RWPE1 (cell line): ENCODE measurements at places on chromosomes 4 and X.

DNA sequence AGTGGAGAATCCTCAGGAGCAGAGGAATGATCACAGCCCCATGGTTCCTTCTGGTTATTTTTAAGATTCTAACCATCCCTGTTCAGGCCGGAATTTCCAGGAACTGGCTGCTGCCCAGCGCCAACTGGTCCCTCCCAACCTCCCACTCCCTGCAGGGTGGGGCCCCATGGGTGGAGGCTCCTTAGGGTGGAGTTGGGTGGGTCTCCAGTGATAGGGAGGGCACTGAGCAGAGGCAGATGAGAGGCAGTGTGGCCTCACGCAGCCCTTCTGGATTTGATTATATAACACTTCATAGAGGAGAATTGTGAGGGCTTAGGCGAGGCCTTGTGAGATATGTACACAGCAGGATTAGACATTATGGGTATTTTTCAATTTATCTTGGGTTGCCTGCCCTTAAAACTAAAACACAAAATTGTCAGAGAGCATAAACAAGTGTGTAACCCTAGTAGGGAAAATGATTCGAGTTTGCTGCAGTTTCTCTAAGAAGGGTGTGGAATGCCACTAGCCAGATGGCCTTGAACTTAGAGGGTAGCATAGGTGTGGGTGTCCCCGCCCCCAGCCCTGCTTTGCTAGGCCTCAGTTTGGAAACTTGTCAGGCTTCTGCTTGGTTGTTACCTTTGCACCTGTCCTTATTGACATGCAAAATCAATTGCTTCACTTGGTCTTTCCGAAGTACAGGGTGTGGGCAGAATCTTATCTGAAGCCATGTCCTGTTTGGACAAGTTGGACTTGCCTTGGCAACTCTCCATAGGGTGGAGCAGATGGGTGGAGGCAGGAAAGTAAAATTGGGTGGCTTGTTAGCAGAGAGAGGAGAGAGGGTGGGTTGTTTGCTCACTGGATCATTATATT lies 9.4 kb downstream of the KLF3 start:
- DNase-seq: peak; percentile 86

DNA sequence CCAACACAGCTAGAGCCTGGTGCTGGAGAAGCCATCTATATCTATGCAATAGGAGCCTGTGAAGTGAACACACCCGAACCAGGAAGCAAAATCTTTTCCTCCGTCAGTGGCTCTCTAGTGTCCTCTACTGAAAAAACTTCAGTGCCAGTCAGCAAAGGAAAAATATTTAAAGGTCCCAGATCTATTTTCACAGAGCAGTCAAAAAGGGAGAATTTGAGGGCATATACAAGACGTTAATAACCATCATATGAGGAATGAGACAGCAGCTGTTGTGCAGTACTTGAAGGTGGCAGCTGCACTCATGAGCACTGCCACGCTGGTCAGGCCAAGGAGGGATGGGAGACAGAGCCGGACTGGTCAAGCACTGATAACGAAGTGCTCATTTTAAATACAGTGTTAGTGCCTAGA lies 14.4 kb downstream of the MCUB start:
- DNase-seq: no peak

- peak; percentile 47 for DNase-seq
Measured at GRCh38 chr4:158856852-158857251, 88.0 kb downstream of the FNIP2 start.

DNA sequence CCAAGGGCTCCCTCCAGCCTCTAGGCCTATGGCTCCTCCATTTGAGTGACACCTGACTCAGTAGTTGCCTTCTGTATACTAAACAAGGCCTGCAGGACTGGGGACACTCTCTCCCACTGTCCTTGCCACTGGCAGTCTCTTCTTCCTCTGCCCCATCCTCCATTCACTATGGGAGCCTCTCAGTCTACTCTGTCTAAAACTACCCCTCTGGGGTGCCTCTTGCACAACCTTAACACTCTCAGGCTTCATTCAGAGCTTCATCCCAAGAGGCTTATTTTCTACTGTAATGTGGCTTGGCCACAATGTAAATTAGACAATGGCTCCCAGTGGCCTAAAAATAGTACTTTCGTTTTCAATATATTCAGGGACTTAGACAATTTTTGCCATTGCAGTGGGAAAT lies 133.0 kb downstream of the ZC4H2 start:
- no peak for DNase-seq

GRCh38 chr4:100362366-100362765 lies 155.5 kb downstream of the EMCN start:
- no peak for DNase-seq

GRCh38 chrX:44224760-44225159 lies 118.7 kb downstream of the EFHC2 start:
- DNase-seq: no peak

GRCh38 chr4:145524552-145524951 lies 42.9 kb downstream of the SMAD1 start:
- no peak for DNase-seq

DNA sequence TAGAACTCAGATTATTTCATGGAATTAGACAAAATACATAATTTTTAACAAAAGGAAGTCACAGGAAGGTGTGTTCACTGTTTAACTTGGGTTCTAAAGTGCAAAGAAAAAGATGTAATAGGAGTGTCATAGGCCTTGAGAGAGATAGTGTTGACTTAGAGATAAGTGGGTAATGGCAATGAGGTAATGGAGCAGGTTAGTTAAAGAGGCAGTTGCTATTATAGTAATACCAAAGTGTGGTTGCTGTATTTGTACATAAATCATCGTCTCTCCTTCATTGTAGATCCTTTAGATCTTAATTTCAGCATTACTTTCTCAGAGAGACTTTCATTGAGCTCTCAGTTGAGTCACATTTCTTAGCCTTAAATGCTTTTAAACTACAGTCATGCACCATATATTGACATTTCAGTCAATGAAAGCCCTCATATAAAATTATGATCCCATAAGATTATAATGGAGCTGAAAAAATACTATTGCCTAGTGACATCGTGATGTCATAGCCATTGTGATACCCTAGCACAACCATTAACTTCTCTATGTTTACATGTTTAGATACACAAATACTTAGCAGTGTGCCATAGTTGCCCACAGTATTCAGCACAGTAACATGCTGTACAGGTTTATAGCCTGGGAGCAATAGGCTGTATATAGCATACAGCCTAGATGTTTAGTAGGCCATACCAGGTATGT lies 245.4 kb downstream of the ADGRL3 start:
- no peak for DNase-seq

DNA sequence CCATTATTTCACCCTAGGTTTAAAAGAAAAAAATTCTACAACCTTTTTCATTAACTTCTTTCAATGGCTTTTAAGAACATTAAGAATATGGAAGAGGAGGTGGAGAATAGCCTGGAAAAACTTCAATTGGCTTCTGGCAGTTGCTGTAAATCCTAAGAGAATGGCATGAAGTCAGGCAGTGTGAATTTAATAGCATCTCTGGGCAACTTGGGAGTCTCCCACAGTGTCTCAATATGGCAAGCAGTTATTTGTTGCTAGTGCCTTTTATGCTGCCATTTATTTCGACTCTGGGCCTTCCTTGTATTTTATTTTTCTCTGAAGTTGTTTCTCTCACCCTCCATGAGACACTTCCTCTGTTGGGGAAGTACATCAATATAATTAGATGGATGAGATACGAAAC lies 322.1 kb downstream of the CBLL2 start:
- no peak for DNase-seq

GRCh38 chr4:169341490-169341889 lies 70.7 kb upstream of the SH3RF1 start:
- DNase-seq: no peak

DNA sequence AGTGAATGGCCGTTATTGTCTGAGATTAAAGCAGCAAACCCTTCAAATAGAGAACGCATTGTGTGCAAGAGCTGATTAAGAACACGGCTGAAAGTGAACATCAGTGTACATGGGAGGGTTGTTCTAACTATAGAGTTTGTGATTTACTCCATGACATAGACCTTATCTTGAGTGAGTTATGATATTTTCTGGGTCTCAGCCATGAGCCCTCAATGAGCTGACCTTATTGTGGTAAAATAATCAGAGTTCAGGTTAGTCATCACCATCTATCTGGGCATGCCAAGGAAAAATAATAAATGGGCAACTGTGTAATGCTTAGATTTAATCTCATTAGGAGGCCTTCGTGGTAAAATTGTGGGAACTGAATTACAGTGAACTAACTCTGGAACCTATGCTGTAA lies 33.2 kb upstream of the CLDN24 start:
- peak; percentile 47 for DNase-seq

GRCh38 chr4:124632439-124632838 lies 80.1 kb downstream of the ANKRD50 start:
- no peak for DNase-seq

GRCh38 chr4:42543762-42544161 lies 113.1 kb downstream of the ATP8A1 start:
- DNase-seq: no peak

DNA sequence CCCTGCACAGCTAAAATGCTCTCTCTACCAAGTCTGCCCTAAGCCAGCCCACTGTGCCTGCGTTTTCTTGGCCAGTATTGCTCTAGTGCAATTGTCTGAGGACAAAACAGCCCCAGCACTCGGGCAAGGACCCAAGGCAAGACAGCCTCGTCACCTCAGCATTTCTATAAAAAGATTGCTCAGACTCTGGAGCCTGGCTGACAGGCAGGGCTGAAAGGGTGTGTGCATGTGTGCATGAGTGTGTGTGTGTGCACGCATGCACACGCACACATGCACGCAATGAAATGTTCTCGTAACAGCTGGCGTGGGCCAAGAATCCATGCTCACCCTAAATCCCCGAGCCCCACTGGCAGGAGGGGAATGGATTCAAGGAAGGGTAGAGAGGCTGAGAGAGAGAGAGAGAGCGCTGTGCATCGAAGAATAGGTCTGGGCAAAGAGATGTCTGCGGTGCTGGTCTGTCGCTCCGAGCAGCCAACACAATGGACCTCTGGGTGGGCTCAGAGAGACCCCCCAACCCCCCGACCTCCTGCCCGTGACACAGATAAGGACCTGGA lies 579.2 kb downstream of the BCOR start:
- DNase-seq: no peak

DNA sequence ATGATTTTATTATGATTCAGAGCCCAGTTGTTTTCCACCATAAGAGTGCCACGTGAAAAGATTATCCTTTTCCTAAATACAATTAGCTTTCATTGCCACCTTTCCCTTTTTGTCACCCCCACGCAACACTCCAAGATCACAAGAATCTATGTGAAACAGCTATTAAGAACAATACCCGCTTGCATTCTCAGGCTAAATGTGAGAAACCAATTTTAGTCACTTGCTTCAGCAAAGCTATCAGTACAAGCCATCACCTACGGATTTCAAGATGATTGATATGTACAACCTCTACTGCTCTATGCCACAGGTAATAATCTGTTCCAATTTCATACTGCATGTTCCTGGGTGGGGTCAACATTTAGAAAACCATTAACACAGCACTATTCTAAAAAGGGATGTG lies 2.5 kb downstream of the ATP11C start:
- DNase-seq: no peak

GRCh38 chrX:38982370-38982769 lies 181.1 kb downstream of the MID1IP1 start:
- no peak for DNase-seq

DNA sequence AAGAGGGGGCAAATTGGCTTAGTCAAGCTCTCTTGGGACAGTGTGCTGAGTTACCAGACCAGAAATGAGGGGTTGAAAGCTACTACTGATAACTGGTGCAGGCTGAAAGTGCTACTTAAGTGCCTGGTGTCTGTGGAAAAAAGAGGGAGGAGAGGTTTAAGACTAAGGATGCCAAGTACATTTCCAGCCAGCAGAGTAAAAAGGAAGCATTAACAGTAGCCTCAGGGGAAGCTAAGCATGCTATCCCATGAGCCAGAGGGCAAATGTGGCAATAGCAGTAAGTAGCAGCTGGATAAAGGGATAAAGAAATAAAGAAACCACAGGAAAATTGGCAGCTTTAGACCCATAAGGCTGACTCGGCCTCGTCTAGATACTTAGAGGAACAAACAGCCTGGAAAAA lies 196.3 kb upstream of the MAB21L2 start:
- peak; percentile 9 for DNase-seq

DNA sequence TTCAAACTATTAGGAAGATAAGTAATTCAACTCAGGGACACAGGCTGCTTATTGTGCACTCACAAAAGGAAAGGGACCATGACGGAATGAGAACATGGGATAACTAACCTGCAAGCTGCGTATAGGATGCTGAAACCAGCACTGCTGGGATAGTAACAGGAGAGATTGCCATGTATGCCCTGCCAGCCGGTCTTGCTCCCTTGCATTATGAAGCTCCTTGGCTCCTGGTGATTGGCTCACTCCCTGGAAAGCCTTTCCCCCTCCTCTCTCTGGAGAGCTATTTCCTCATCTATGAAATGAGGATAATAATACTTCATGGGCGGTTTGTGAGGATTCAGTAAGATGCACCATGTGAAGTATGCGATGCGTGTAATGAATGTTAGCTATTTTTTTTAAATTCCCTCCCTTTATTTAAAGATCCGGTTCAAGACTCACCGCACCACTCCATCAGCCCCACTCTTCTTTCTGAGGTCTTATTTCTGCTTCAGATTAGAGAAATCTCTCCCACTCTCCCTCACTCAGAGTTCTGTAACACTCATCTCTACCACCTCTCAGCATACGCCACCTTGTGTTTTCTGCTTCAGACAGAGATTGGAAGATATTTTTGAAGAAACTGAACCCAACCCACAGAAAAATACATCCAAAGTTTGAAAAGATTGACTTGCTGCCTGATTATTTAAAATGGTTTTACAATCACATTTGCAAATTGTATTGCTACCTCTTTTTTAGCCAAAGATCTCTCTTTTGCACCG lies 18.4 kb downstream of the MSMO1 start:
- DNase-seq: no peak

DNA sequence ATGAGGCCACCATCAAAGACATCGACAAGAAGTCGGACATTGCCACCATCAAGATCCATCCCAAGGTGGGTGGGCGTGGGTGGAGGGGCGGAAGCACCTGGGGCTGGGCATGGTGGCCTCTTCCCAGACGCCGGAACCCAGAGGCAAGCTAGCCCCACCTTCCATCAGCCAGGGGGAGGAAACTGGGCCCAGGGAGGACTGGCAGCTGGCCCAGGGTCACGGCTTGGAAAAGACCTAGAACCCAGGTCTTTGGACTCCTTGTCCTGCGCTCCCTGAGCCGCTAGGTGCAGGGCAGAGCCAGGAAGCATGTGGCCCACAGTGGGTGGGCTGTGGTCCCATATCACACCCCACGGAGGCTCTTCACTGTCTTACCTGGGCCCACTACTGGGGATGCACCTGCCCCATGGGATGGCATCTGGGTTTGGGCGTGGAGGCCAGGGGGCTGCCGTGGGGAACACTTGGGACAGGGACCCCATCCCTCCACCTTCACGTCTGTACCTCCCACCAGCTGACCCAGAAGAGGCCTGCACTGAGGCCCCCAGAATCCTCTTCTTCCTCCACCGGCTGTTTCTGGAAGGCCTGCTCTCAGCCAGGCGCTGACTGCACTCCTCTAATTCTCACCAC lies 17.3 kb downstream of the HTRA3 start:
- DNase-seq: no peak

DNA sequence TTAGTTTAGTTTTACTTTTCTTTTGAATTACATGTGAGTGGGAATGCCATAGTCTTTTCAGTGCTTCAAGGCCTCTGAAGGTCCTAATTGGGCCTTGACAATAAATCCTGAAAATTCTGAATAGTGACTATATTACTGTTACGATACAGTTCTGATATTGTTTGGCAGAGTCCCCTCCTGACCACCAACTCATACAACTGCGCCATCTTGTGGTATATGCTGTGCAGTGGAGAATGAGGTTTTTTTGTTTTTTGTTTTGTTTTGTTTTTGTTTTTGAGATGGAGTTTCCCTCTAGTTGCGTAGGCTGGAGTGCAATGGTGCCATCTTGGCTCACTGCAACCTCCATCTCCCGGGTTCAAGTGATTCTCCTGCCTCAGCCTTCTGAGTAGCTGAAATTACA lies 56.6 kb upstream of the CHRDL1 start:
- DNase-seq: peak; percentile 11
